ENCODE measurements at places on chromosomes 2 and 18. TPM values are rescaled to one million over a fixed set of nuclear protein-coding genes. Genes with fewer than 3 reads are reported as not detected.
A peak's percentile ranks its signal among the peaks of the same experiment; 100 is the strongest.

Gene SLC8A1
- 8.3 TPM for total RNA-seq

DNA sequence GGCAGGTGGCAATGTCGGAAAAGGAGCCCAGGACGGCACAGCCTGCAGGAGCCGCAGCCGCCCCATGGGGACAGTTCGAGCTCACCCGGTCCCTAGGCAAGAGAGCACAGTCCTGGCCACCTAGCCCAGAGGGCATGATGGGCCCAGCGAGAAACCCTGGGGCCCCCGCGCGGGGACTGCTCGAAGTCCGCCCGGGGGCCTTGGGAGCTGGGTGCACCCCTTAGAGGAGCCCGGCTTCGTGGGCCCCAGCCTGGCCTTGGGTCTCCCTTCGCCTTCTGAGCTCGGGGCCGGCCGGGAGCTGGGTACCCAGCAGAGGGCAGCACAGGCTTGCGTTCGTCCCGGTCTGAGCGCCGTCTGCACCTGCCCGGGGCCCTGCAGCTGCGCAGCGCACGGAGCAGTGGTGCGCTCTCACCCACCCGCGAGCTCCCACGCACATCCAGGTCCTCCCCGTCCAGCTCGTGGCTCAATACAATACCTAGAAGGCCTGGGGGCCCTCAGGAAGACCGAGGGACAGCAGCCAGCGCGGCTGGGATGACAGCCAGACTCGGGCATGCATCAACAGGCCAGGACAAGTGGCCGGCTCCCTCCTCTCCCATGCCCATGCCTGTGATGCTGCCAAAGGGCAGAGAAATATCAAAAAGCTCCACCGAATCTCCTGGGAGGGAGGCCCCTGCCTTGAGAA lies 96.2 kb upstream of the ZNF532 start:
- peak; percentile 60 for DNase-seq

Gene TEKT4
- not detected for total RNA-seq

GRCh38 chr2:191554240-191554639 lies 123.7 kb upstream of the NABP1 start:
- no peak for DNase-seq

DNA sequence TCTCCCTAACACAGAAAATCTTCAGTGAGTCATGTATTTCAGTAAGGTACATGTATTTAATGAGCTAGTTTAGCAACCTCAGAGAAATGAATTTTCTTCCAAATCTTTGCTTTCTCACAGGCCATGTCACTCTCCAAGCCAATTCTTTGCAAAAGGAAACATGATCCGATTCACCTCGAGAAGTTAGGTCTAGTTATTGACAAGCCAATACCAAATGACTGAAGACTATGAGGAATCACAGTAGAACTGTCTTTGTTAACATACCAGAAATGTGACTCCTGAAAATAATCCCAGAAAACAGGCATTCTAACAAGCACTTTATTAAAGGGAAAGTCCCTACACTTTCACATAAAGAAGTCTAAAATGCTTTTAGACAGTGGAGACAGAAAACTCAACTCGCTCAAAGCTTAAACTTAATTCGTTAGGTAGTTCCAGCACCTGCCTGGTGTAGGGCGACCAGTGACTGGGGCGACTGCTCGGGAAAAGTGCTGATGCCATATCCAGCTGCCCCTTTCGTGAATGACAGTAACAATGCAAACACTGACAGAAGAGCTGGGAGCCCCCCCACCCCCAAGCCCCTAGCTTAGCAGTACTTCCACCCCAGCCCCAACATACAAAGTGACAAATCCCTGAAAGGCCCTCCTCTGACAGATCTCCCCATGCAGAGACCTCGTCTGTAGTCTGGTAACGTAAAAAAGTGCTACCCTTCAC lies 1.8 kb downstream of the MEMO1 start:
- DNase-seq, result no peak

GRCh38 chr18:49926106-49926745 lies 112.9 kb upstream of the ACAA2 start:
- DNase-seq, result no peak

Gene NDC80
- total RNA-seq, result 46.9 TPM

- peak; percentile 24 for DNase-seq
Observed at GRCh38 chr2:166351319-166351718, 24.4 kb downstream of the SCN9A start.

- DNase-seq, result peak; percentile 69
Observed at GRCh38 chr2:140695155-140695554, 1435.7 kb downstream of the LRP1B start.

- no peak for DNase-seq
Observed at GRCh38 chr2:156615836-156616322, 179.7 kb downstream of the GPD2 start.

DNA sequence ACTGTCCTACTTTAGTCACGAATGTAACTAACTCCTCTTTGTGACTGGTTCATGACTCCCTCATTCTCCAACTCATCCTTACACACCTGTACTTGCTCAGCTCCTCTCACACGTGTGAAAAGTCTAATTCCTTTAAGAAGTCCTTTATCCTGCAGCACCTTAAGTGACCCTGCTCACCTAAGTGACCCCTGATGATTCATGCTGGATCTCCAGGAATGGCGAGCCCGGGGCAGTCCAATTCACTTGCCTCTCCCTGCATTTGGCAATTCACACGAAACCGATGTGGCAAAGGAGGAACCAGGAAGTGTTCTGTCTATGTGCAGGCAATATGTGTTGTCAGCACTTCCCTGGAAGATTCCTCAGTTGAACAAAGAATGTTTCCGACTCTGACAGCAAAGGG lies 189.8 kb upstream of the NABP1 start:
- DNase-seq, result no peak

Gene ANKRD30BL
- not detected for total RNA-seq

- no peak for DNase-seq
Observed at GRCh38 chr2:232779934-232780333, 3.6 kb upstream of the KCNJ13 start.

GRCh38 chr2:127508631-127509034 lies 17.7 kb downstream of the IWS1 start:
- DNase-seq, result peak; percentile 99
